ENCODE measurements at places on chromosomes 6 and 20. TPM values are rescaled to one million over a fixed set of nuclear protein-coding genes. Genes with fewer than 3 reads are reported as not detected.

GRCh38 chr6:63943826-63944225 lies 308.2 kb downstream of the PHF3 start:
- DNase-seq: no peak
- H3K27ac ChIP-seq: no peak overlapping the region
- no peaks in the 10 kb centered on the region for H3K27me3 ChIP-seq

The LY6G6D gene
- total RNA-seq: not detected

GRCh38 chr6:24985323-24985722 lies 49.6 kb upstream of the RIPOR2 start:
- H3K36me3 ChIP-seq: no peaks in the 10 kb centered on the region
- H3K27me3 ChIP-seq: no peaks in the 10 kb centered on the region
- no peaks in the 10 kb centered on the region for H3K4me1 ChIP-seq
- DNase-seq: no peak

DNA sequence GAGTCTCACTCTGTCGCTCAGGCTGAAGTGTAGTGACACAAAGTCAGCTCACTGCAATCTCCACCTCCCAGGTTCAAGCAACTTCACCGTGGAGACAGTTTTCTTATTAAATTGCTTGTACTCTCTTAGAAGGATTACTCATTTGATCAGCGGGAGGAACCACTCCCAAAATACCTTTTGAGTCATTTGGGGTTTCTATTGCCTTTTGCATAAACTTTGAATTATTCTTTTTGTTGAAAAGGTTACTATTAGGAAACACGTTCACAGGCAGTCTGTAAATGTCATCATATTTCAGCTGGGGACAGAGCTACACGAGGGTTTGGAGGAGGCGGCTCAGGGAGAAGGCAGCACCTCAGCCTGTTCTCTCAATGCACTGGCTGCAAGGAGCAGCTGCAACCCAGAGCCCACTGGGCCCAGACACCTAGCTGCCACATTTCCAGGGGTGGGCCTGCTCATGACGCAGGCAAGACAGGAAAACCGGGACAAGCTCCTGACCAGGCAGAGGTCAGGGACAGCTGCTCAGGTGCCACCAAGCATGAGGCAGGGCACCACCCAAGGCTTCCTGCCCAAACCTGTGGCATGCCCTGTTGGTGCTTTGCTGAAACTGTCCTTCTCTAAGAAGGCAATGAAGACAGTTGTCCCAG lies 205.9 kb downstream of the BMP7 start:
- no peak for DNase-seq
- H3K36me3 ChIP-seq: no peaks in the 10 kb centered on the region
- H3K4me3 ChIP-seq: no peak overlapping the region
- no peaks in the 10 kb centered on the region for H3K4me1 ChIP-seq
- peaks cover 36% of the 10 kb centered on the region for H3K27me3 ChIP-seq

DNA sequence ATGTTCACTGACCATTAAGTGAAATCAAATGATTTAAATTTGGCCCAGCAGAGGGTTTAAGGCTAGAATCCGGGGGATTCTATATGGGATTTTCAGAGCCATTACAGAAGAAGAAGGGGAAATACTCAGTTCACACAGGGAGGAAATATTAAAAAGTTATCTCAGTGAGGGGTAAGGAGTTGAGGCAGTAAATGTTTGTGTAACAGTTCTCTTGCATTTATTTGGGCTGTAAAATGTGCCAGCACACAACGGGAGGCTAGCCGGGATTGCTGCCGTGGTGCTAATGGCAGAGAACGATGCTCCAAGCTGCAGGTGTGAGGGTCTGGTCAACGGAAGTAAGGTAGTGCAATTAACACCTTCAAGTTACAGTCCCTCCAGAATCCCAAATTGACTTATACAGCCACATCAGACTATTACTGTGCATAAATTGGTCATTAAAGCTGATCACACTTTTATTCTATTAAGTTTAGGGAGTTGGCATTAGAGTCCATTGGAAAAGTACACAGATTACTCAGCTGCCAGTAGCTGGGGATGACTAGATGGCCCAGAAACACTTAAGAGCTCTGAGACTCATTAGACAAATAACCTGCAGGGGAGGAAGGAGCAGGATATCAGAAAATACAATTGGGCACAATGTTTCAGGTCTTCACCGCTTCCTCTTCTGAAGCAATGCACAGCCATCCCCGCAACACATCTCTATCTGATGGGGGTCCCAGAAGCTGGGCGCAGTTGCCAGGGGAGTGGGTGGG lies 31.3 kb downstream of the PPP1R3G start:
- no peaks in the 10 kb centered on the region for H3K4me1 ChIP-seq
- DNase-seq: no peak
- peaks cover 24% of the 10 kb centered on the region for H3K36me3 ChIP-seq
- H3K27me3 ChIP-seq: no peaks in the 10 kb centered on the region
- no peak overlapping the region for H3K4me3 ChIP-seq

The ELOVL2 gene
- not detected for total RNA-seq

DNA sequence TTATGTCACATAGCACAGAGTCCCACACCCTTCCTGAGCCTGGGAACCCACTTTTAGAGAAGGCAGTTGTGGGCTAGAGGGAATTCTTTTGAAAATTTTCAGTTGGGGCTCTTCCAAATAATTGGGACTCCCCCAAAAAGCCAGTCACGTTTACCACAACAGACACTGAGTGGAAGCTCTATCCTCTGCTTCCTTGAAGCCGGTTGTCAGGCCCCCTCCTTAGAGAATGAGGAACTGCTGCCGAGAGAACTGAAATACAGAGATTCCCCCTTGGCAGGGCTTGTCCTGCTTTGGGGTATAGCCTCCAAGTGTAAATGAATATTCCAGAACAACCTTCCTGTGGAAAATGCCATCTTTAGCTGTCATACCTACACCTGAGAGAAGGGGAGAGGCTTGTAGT lies 2.7 kb upstream of the JAG1 start:
- no peak overlapping the region for H3K27ac ChIP-seq
- peaks cover 39% of the 10 kb centered on the region for H3K4me1 ChIP-seq
- H3K36me3 ChIP-seq: no peaks in the 10 kb centered on the region
- H3K27me3 ChIP-seq: peaks cover 64% of the 10 kb centered on the region

Data from spleen (tissue), 13 donors.